ENCODE measurements at places on chromosomes 2 and 18.

DNA sequence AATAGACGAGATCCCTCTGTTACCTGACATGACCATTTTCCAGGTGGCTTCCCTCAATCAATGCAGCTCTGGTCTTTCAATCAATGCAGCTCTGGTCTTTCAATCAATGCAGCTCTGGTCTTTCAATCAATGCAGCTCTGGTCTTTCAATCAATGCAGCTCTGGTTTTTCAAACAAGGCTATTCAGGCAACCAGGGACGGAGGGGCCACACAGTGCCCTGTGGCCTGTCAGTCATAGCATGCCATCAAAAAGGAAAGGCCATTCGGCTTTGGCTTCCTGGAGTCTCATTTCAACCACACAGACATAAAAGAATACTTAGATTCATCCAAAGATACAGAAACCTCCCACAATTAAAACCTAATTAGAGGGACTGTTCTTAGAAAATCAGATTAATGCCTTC lies 13.3 kb downstream of the MPP4 start:
- no peak for DNase-seq

GRCh38 chr2:197538412-197538811 lies 22.5 kb downstream of the MOB4 start:
- no peak for DNase-seq

DNA sequence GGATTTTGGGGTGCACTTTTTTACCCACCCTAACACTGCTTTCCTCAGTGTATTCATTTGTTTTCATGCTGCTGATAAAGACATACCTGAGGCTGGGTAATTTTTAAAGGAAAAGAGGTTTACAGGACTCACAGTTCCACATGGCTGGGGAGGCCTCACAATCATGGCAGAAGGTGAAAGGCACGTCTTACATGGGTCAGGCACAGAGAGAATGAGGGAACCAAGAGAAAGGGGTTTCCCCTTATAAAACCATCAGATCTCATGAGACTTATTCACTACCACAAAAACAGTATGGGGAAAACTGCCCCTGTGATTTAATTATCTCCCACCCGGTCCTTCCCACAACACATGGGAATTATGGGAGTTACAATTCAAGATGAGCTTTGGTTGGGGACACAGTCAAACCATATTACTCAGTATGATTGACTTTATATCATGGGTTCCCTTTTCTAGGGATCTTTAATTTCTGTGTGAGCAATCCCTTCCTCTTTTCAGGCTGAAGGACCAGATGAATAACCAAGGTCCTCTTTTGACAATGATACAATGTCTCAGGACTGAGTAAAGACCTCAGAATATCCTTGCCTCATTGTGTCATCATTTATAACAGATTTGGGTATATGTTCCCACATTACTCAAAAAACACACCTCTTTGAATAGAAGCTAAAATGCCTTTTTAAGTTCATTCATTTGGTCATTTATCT lies 100.1 kb upstream of the TRIB2 start:
- DNase-seq: no peak

DNA sequence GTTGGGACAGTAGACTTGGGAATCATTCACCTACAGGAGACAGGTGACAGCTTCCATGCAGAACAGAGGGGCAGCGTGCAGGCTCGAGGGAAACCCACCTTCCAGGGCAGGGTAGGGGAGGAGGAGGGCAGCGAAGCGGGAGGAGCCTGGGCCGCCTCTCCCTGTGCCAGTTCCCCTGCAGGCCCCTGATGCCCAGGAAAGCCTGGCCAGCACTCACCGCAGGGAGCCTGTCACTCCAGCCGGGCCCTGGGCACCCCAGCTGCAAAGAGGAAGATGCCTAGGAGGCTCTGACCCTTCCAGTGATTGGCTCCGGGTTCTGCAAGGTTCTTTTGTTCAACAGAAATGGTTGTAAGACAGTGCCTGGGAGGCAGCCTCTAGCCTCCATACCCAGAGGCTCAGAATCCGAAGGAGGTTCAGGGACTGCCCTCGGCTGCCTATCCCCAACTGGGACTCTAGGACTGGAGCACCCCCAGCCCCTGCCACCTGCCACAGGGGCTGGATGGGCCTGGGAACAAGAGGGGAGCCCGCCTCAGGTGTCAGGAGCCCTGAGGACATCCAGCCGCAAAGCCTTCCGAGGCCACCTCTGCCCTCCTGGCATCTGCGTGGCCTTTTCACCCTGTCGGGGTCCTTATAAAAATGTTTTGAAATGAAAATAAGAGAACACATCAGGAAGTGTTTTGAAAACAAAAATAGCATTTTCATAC lies 103.2 kb downstream of the PTGR3 start:
- no peak for DNase-seq

GRCh38 chr18:10570622-10571021 lies 44.8 kb downstream of the NAPG start:
- DNase-seq: no peak

DNA sequence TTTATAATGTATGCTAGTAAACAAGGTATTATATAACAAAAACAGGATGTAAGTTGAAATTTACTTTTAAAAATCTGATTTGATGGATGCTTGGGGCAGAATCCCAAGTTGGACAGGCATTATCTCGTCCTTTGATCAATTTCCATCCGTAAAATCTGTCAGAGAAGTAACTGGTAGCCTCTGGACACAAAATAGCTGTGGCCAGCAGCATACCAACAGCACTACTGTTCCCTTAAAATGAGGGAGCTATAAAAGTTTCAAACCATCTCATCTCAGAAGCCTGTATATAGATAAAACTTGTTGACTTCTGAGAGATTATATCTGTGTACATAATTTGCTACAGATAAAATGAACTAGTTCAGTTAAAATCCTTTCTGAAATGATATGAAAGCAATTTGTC lies 14.7 kb upstream of the METAP1D start:
- no peak for DNase-seq

DNA sequence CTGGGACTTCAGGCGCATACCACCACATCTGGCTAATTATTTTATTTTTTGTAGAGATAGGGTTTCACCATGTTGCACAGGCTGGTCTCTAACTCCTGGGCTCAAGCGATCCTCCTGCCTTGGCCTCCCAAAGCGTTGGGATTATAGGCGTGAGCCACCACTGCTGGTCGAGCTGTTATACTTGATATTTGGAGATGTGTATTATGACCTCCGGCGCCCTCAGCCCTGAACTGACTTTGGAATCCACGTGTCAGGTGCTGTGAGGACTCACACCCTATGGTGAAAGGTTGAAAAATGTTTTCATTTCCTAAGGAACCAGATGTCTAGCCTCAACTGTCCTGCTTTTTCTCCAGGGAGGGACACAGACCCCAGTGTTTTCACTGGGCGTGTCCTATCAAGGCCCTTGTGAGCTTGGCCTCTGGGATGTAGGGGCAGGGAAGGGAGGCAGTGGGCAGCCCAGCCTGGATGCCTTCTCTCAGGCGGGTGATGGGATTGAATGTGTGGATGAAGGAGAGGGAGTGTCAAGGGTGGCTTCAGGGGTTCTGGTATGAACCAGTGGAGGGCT lies 56.4 kb upstream of the HAAO start:
- no peak for DNase-seq

Data from T-helper 9 cell (primary cell).